ENCODE measurements at places on chromosomes 2 and 18. TPM values are rescaled to one million over a fixed set of nuclear protein-coding genes. Genes with fewer than 3 reads are reported as not detected.

Gene LRATD1
- total RNA-seq: 3.8 TPM

Gene VRK2
- total RNA-seq: 39.2 TPM

Gene CXCR2
- total RNA-seq: not detected

Gene GALNT13
- not detected for total RNA-seq

Gene TPO
- not detected for total RNA-seq

Gene OXER1
- not detected for total RNA-seq

Gene ALPG
- total RNA-seq: 0.07 TPM

Gene FSIP2
- total RNA-seq: 0.20 TPM

Gene CDK15
- total RNA-seq: not detected

Gene CABYR
- total RNA-seq: 6.4 TPM

Gene ADAM23
- 5.0 TPM for total RNA-seq

Gene LIMS2
- total RNA-seq: 43.8 TPM
